Activated naive CD4-positive, alpha-beta T cell (primary cell): ENCODE measurements at places on chromosomes 4 and X.

- no peak for DNase-seq
Observed at GRCh38 chr4:8188743-8189550, 10.1 kb upstream of the SH3TC1 start.

DNA sequence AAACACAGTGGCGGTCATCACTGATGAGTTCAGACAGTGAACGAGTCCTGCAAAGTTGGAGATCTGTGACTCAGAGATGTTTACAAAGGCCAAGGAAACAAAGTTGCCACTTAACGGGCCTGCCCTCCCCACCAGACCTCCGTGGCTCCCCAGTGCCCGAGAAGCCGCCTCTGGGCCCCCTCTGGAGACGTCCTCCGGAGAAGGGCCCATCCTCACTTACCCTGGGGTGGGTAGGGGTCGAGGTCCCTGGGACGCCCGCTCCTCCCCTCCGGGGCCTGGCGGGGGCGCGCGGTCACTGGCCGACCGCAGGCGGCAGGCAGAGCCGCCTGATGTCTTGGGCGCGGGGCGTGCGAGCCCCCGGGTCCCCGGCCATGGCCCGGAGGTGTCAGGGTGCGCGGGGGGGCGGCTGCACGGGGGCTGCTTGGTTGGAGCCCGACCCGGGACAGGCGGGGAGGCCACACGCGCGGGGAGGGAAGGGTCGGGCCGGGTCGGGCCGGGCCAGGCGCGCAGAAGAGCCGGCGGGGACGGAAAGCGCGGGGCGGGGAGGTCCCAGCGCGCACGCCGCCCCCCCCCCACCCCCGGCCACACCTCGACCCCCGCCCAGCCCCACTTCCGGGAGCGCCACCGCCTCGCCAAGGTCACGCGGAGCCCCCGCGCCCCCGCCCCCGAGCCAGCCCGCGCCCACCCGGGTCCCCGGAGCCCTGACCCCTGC is 529 bp downstream of the DHRSX start:
- DNase-seq: no peak

DNA sequence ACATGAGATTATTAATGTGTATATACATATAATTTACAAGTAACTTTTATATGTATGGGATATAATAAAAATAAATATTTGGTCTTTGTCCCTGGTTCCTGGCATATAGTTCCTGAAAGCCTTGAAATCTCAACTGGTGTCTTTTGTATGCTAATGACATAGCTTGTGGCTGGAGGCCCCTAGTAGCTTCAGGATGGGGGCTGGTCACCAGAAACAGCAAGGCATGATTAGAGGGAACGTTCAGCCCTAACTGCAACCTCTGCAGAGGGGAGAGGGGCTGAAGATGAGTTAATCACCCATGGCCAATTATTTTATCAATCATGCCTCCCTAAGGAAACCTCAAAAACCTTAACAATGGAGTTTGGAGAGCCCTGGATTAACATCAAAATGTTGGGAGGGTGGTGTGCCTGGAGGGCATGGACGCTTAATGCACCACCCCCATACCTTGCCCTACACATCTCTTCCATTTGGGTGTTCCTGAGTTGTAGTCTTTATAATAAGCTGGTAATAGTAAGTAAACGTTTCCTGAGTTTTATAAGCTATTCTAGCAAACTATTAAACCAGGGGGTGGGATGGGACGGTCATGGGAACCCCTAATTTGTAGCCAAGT is 21.3 kb downstream of the PIN4 start:
- DNase-seq: no peak

DNA sequence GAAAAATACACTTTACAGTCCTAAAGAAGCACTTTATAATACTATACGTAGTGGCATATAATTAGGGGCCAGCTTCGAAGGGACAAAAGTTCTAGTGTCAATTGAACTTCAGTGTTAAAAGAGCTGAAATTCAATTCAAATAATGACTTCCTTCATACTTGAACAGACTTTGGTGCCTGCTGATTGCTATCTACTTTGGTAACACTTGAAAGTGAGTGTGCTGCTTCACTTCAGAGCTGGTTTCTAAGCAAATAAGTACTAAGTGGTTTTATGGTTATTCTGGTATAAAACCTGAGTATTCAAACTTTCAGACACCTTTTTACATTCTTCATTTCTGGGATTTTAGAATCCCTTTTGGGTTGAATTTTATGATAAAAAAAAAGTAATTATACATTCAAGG is 107.0 kb downstream of the SLC4A4 start:
- no peak for DNase-seq

DNA sequence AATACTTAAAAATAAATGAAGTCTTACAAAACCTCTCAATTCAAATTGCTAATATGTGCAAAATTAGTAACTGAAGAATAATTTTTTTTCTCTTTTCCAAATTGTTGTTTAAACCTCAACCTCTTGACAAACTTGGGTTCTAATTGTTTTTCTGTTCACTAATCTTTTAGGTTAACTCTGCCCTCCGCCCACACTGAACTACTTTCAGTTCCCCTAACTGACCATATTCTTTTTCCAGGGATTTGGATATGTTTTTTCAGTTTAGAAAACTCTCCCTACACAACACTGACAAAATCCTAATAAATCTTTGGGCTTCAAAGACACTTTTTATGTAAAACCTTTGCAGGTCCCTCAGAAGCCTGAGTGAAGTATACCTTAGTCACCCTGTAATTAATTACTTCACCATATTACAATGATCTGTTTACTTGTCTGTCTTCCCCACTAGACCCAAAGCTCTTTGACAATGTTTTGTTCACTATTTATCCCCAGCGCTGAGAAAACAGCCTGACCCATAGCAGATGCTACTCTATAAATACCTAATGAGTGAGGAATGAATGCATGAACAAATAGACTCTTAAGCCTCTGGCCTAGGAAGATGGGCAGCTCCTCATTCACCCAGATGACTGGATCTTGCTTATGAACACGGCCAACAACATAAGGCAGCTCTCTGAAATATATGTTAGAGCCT is 134.9 kb downstream of the MAML3 start:
- DNase-seq: no peak

DNA sequence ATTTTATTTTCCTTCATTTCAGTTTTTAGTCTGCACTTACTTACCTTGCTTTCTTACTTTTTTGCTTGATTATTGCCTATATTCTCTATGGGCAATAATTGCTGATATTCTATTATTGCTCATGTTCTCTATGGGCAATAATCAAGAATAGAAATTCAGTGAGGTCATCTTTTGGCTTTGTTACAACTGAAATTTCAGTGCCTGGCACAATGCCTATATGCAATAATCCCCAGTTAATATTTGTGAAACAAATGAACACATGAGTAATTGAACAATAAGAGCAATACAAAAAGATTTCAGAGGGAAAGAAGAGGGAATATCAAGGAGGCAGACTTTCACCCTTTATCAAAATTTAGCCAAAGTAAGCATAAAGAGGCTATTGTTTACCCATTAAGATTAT is 48.6 kb upstream of the ARSJ start:
- no peak for DNase-seq

DNA sequence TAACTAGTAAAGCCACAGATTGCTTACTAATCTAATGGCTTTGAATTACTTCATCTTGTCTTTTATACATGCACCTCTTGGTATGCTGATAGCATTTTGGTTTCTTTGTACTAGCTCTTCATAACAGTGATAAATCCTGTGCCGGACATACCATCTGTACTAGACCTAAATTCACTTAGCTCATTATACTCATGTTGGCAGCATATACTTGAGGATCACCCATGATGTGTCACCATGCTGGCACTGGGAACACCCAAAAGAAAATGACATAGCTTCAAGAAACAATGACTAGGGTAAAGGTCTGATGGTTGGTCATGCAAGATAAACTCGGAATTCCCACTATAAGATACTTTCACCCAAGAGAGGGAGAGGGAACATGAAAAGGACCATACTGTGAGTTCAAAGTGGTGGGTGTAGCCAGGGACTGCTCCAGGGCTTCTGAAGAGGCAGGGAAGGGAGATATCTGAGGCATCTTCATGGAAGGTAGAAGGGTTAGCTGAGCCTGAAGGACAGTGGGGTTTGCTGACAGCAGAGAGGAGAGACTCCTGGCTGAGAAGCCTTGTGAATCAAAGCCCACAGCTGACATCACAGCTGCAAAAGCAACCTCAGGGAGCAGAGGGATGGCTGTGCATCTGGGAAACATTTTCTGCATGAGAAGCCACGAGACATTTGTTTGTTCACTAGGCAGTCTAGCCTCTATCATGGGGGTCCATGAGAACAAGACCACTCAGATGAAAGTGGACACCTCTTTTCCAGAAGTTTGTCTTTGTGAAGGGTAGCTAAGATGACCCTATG is 314.2 kb downstream of the RAB28 start:
- DNase-seq: no peak

- no peak for DNase-seq
Observed at GRCh38 chr4:3345384-3345783, 52.6 kb downstream of the RGS12 start.

DNA sequence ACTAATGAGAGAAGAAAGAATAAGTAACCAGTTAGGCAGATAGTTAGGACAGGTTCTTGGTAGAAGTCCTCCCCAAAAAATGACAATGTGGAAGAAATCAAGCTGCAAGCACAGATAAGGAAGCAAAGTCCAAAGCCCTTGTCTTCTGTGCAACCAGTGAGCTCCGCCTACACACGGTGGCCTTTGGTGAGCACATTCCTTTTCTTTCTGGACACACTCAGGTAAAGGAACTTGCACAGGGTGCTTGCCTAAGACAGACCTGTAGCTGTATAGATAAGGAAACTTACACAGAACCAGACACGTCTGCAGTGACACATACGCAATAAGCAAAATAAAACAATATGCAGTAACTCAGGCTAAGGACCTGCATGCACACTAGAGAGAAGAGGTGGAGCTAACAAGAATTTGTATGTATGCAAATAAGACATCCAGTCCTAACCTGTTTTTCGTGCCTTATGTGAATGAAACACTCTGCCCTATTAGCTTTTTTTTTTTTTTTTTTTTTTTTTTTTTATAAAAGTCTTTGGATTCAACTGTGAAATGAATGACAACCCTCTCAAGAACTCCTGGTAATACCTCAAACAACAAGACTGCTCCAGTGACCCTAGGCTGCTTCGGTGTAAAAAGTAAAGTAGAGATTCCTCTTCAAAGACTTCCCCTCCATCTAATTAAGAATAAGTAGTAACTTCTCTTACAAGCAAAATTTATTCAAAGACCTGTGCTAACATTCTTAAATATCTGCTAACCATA is 48.8 kb downstream of the UGT2B10 start:
- DNase-seq: no peak

GRCh38 chr4:74534121-74534520 is 89.2 kb downstream of the AREG start:
- DNase-seq: no peak

- no peak for DNase-seq
Observed at GRCh38 chrX:42247241-42247640, 323.9 kb upstream of the CASK start.

- DNase-seq: no peak
Observed at GRCh38 chr4:144614850-144615585, 30.9 kb upstream of the HHIP start.

DNA sequence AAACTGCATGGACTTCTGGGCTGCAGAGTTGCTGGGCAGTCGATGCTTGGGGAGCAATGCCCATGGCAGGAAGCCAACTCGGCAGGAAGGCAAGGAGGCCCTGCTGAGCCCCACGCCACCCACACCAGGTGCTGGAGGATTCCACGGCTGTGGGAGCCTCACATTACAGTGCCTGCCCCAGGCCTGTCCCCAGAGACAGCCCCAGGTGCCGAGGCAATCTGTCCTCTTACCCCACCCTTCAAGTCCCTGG is 53.9 kb downstream of the HMX1 start:
- DNase-seq: no peak

DNA sequence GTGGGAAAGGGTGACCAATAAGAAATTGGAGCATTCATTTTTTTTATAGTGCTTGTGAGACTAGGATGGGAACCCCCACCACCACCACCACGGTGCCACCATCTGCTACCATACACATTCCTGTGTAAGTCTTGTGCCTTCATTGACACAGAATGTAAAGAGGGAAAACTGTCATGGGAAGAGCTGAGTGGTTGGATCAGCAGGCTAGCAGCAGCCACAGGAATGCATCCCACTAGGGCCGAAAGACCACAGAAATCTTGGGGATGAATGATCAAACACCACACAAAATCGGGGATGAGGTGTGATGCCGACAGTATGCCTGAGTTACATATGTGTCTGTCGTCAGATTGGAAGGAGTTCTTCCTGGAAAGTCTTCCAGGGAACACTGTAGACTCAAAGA is 69.2 kb downstream of the SRPX start:
- no peak for DNase-seq

DNA sequence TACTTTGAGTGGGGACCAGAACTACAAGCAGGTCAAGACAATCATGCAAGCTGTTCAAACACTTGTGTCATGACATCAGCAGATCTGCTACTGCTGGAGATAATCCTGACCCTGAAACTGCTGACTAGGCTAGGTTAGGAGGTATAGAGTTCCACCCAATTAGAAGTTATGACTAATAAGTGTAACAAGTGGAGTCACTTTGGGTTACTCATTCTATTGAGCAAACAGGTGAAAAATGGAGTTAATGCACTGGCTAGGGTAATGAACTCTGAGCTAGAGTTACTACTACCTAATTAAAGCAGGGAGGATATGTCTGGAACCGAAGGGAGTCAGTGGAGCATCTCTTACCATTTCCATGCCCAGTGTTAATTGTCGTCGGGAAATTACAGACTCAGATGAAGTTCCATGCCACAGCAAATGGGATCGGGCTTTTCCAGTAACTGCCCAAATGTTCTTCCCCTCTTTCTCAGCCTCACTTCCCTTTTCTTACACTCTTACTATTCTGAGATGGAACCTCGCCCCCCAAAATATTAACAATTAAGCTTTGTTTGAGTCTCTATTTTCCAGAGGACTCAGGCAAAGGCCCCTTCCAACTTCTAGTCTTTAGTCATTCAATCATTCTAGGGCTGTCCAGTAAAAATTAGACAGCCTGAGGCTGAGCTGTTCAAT is 19.8 kb upstream of the MANBA start:
- no peak for DNase-seq

GRCh38 chr4:177367336-177367735 is 57.7 kb downstream of the NEIL3 start:
- DNase-seq: no peak

DNA sequence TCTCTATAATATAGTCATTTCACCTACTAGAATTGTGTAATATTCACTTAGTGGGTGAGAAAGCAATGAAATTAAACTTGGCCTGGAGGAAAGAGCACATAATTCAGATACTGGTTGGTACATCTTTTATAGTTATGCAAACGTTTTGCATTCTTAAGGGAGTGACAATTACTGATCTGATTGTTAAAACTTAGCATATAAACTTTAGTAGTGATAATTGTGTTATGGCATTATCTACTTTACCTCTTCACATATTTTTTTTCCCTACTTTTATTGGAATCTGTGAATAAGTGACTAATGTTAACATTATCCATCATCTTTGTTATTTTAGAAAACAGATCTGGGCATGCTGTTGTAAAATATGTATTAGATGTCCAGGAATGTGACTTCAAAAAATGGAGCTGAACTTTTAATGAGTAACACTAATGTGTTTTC is 217.4 kb upstream of the GIMD1 start:
- no peak for DNase-seq

- DNase-seq: peak; percentile 42
Observed at GRCh38 chr4:186192066-186192612, 772 bp downstream of the CYP4V2 start.
